CD8-positive, alpha-beta memory T cell (primary cell): ENCODE measurements at places on chromosomes 1 and 21. TPM values are rescaled to one million over a fixed set of nuclear protein-coding genes. Genes with fewer than 3 reads are reported as not detected.

- DNase-seq = no peak
These were observed 33.2 kb downstream of the KCNA10 start for GRCh38 chr1:110485725-110486124.

DNA sequence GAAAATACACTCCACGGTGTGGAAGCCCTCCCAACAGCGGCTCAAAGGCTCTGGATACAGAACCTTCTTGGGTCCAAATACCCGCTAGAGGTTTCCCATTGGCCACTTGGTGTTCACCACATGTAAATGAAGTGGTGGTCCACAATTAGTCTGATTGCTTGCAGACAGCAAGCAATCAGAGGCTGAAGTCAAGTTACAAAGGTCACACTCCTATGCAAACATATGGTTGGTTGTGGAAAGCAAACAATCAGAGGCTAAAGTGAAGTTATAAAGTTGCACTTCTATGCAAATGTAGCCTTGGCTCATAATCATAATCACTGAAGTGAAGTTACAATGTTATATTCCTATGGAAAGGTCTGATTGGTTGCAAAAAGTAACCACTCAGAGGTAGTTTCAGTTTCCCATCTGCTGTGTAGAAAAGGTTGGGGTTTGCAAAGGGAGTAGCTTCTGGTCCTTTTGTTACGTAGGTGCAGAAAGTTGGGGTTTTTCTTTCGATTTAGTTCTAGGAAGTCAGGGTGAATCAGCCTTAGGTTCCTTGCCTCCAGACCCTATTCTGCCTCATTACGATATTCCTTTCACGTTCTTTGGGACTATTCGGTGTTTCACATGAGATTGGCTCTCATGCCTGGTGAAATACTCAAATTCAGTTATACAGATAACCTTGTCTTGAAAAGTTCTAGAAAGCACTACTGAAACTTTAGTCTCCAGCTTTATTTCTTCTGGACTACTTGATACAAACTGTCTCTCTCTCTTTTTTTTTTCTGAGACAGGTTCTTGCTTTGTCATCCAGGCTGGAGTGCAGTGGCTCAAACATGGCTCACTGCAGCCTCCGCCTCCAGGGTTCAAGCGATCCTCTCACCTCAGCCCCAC, 36.7 kb upstream of the MTF2 start:
- no peak for DNase-seq

GRCh38 chr1:3857791-3858129, 484 bp downstream of the DFFB start:
- DNase-seq = no peak

Gene NCAM2
- not detected for total RNA-seq
